Calu3 (cell line): ENCODE measurements at places on chromosomes 2 and 18. TPM values are rescaled to one million over a fixed set of nuclear protein-coding genes. Genes with fewer than 3 reads are reported as not detected.

GRCh38 chr2:28313220-28313784 is 79.4 kb upstream of the FOSL2 start:
- DNase-seq, result no peak

DNA sequence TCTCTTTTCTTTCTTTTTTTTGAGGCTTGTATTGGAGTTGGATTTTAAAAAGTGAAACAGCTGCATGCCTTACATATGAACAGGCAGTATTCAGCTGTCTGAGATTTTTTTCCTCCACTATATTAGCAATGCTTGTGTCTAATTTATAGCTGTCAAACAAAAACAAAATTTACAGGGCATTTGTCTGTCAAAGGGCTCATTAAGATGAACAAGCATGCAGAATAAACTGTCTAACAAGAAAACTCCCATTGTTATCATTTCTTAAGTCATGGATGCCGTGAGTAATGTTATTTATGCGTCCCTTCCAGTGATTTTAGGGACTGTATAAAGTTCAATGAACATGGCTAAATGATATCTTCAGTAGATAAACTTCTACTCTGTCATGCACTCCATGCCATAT is 674.7 kb downstream of the PLCL1 start:
- DNase-seq, result no peak

DNA sequence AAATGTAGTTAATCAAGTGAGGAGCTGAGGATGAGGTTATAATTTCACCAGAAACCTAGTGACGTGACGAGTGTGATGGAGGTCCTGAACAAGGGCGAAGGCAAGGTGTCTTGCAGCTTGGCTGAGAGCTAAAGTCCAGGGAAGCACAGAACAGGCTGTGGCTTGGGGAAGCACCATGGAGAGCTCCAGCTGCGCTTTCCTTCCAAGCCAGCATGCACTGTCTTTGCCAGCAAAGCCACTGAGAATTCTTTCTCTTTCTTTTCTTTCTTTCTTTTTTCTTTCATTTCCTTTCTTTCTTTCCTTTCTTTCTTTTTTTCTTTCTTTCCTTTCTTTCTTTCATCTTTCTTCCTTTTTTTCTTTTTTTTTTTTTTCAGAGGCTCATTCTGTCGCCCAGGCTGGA is 239.3 kb downstream of the FBXO15 start:
- peak; percentile 51 for DNase-seq

DNA sequence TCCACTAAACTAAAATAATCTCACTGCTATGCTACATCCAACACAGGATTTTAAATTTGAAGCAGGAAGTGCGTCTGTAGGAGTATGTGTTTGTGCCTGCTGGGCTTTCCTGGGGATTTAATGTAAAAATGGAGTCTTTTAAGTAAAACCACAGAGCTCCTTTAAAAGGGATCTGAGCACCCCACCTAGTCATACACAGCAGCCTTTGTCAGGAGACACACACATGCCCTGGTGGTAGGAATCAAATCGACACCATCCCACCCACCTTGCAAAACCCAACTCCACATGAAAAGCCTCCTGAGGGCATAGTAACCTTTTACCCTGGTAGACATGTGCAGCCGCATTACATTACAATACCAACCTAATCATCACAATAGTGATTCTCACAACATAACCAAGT is 29.1 kb downstream of the UXS1 start:
- no peak for DNase-seq

The ACADL gene
- 1.0 and 1.3 TPM in 2 replicates for total RNA-seq
